ENCODE measurements at places on chromosomes 16 and 17.

DNA sequence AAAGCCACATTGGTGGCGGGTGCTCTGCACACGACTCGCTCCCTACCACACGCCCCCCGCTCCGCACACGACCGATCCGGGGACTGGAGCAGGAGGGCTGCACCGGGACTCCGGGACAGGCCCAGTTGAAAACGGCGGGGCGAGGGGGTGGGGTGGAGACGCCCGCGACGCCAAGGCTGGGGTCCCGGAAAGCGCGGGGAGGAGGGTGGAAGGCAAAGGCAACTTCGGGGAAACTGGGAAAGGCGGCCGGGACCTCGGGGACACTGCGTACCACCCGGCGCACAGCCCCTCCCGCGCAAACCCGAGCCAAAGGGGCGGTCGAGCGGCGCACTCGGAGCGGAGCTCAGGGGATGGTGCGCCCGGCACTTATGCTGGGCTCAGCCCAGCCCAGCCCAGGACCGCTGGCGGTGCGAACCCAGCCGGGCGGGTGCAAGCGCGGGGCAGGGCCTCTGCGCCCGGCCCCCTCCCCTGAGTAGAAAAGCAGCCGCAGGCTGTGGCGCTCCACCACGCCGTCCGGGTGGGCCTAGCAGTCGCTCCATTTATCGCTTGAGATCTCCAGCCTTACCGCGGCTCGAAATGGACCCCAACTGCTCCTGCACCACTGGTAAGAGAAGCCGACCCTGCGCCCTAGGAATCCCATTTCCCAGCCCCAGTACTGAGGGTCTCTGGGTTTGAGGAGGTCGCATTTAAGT, at the start of gene MT1M:
TSS of gene MT1M (plus strand) at position 504 of the 692 bp plus-strand sequence. CDS start at position 577, 73 bp downstream.
- no peak for DNase-seq

DNA sequence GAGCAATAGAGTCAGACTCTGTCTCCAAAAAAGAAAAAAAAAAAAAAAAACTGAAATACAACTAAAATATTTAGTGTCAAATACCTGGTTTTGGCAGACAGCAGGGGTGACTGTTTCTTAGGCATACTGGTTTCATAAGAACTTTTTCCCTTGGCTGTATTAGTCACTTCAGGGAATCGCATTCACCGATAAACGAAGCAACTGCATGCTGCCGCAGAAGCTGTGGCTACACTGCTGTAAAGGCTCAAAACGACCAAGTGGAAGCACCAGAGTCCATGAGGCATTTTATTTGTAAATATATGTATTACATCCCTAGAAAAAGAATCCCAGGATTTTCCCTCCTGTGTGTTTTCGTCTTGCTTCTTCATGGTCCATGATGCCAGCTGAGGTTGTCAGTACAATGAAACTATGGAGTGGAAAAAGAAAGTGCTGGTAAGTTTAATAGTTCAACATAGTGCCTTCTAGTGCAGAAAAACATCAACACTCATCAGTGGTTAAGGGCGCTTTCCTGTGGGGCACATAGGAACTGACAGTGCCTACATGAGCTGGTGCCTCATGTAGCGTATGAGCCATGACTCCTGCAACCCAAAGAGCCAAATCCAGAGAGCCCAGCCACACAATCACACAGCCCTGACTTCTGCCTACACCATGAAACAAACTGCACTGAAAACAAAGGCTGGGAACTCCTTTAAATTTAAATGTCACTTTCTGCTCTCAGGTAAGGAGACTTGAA, 7.3 kb downstream of the RPS15A start:
- no peak for DNase-seq

GRCh38 chr17:33603789-33604188, 310.7 kb upstream of the ASIC2 start:
- DNase-seq, result no peak

DNA sequence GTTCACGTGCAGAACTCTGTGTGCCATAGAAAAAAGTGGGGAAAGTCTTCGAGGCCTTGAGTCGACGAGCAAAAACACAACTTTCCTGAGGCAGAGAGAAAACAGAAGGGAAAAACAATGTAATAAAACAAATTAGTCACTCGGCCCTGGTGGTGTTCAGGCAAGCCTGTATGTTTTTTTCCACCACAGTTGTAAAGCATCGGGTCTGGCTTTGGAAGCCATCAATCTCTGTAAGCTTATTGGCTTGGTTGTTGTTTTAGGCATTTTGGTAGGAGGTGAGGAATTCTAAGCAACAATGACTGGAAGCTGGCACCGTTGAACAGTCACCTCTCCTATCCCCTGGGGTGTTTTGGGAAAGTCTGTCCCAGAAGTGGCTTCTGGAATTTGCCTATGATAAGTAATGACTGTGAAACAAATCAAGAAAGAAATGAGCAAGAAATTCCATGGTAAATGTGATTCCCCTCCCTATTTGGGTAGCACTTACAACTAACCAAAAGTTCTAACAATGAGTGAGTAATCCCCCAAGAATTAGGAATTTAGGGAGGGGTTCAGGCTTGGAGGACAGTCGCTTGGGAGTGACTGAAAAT, 2.8 kb downstream of the CDH13 start:
- no peak for DNase-seq

DNA sequence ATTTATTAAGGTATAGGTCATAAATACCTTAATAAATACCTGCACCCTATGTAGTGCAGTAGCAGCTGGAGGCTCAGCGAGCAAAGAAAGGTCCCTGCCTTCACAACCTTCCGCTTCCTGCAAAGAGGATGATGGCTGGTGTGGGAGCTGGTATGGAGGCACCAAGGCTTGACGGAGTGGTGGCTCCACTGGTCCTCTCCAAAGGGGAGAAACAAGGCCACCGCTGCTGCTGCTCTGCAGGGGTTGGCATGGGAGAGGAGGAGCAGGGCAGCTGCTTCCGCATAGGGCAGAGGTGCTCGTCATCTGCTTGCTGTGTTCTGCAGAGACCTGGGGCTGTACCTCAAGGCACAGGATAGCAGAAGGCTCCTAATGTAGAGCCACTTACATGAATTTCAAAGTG, 52.8 kb downstream of the NDEL1 start:
- DNase-seq, result no peak

DNA sequence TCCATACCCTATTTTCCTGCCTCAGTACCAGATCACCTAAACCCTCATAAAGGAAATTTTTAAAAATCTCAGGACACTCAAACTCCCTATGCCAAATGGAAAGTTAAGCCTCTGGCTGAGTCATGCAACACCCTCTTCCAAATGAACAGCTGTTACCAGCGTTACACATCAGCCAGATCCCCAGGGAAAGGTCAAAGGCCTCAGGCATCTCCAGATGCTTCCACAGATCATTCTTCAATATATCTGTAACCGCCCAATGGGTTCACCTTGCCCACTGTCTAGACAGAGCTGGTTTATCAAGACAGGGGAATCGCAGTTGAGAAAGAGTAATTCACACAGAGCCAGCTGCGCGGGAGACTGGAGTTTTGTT, 29.1 kb upstream of the SHCBP1 start:
- no peak for DNase-seq

DNA sequence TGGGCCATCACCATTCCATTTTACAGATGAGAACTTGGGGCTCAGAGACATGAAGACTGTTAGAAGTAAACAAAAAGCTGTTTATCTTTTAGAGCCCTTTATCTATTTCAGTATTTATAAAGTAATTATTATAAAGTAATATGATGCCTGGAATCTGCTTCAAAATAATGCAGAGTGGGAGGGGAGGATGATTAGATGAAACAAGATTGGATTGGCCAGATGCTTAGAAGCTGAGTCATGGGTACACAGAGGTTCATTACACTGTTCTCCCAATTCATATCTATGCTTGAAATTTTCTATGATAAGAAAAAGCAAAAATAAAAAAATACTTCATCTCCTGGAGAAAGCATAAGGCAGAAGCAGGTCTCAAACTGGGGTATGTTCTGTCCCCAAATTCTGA, 29.4 kb downstream of the TOM1L2 start:
- no peak for DNase-seq

DNA sequence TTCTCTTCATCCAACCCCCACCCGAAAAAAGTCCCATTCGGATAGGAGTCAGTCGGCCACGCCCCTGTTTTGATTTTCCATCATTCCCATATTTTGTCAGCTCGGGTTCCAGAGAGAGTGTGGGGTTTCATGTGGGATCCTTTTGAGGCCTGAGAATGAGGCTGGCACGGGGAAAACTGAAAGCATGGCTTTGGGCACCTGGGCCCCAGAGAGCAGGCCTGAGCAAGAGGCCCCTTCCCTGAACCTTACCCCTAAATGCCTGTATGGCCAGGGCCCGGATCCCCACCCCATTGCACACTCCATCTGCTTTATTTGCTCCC, 4.6 kb upstream of the HOXB4 start:
- DNase-seq, result no peak

DNA sequence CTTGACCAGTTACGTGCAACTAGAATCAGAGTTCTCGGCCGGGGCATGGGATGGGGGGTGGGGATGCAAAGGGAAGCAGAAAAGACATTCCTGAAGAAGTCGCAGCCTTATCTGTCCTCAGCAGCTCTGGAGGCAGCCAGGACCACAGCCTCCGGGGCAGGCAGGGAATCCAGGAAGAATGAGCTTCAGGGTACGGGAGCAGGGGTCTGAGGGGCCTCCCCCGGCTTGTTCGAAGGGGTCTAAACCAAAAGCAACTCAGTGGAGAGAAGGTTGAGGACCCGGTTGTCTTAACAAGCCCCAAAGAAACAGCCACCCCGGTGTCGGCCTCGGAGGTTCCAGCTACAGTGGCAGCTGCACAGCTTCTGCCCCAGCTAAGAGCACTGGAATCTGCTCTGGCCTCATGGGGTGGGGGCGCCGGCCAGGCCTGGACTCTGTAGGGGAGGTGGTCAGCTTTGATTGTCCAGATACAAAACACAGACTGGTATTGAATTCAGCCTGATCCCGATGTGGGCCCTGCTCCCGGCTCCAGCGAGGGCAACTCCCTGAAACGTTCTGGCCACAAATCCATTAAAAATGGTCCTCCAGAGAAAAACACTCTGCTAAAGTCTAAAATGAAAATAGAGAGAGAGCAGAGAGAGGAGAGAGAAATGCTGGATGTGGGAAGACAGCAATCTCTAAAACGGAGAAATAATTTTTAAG, 7.7 kb downstream of the HOXB4 start:
- no peak for DNase-seq

GRCh38 chr16:78183437-78184237, 84.2 kb downstream of the WWOX start:
- no peak for DNase-seq

DNA sequence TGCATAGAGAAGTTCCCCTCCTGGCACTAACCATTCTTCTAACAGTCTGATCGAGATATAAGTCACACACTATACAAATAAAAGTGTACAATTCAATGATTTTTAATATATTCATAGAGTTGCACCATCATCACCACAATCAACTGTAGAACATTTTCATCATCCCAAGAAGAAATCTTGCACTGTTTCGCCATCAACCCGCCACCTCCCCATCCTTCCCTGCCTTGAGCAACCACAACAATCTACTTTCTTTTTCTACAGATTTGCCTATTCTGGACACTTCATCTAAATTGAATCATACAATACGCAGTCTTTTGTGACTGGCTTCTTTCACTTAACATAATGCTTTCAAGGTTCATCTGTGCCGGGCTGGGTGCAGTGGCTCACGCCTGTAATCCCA, 33.0 kb upstream of the GUCY2D start:
- no peak for DNase-seq

- no peak for DNase-seq
These were observed 12.7 kb upstream of the ZG16 start for GRCh38 chr16:29765167-29766032.
